ENCODE measurements at places on chromosomes 13 and 19. TPM values are rescaled to one million over a fixed set of nuclear protein-coding genes. Genes with fewer than 3 reads are reported as not detected.
A peak's percentile ranks its signal among the peaks of the same experiment; 100 is the strongest.

The FPR1 gene
- total RNA-seq: not detected

The CBY2 gene
- total RNA-seq: not detected

The SCGB2B2 gene
- 0.62 TPM for total RNA-seq

The ISOC2 gene
- total RNA-seq: 60.5 TPM

The CACNG7 gene
- not detected for total RNA-seq

The NAPSA gene
- total RNA-seq: 1.7 TPM

The ZNF442 gene
- 0.46 TPM for total RNA-seq

The ERICH6B gene
- not detected for total RNA-seq

The LILRB2 gene
- not detected for total RNA-seq

The TEX101 gene
- not detected for total RNA-seq

The FFAR2 gene
- total RNA-seq: not detected

The C19orf73 gene
- 4.6 TPM for total RNA-seq

- no peak for DNase-seq
These were observed 13.6 kb downstream of the GRTP1 start for GRCh38 chr13:113350065-113350937.

DNA sequence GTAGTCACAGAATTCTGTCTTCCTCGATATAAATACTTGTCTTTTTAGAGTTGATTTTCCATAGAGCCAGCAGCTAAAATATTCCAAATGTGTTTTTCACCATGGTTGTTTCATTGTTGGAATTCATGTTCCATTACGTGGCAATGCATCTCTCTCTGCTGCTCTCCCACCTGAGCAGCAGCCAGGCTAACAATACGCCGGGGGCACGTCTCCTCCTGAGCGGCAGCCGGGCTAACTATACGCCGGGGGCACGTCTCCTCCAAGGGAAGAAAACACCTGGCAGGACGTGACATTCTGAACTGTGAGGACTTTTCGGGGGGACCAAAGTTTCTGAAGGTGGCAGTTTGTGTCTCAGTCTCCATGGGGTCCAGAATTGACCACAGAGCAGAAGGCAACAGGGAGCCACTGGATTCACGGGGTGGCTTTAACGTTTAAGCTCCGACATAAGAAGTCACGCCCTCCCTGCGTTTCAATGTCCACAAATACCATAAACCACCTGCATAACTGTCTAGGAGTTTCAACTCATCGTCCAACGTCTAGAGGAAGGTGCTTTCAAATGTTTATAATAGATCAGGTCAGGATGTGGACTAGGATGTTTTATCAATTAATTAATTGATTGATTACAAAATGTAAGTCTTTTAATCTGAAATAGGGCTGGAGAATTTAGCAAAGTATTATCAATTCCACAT, 15.1 kb downstream of the PLPP2 start:
- DNase-seq: no peak

GRCh38 chr19:47097396-47098201, 16.0 kb downstream of the ZC3H4 start:
- no peak for DNase-seq

GRCh38 chr19:31604493-31605040, 255.3 kb upstream of the TSHZ3 start:
- DNase-seq: no peak

DNA sequence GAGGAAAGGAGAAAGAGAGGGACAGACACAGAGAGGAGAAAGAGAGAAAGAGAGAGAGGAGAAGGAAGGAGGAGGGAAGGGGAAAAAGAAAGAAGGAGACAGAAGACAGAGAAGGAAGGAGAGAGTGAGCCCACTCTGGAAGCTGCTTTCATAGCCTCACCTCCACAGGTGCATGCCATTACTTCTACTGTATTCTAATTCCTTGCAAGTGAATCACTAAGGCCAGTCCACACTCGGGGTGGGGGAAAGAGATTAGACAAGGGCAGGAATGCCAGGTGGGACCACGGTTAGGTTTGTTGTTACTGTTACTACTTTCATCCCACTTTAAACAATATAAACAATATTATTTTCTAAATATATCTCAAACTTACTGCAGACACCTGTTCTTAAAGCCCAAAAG, 684.5 kb upstream of the ARGLU1 start:
- DNase-seq: no peak

GRCh38 chr13:105990256-105990958, 545.1 kb downstream of the EFNB2 start:
- DNase-seq: no peak

DNA sequence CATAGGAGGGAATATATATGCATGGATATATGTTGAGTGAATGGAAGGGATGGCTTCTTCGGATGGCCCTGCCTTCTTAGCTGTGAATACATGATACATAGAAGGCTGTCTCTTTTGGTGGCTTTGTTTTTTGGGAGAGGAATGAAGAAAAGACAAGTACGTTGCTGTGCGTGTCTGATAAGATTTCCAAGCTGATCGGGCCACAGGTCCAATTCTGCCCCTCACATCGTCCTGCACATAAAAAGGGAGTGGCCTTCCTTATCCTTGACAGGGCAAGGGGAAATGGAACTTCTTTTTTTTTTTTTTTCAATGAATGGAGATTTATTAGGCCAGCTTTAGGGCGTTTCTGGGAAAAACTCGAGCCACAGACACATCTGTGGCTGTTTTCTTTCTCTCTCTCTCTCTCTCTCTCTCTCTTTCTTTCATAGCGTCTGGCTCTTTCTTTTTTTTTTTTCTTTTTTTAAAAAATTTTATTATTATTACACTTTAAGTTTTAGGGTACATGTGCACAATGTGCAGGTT, 103.8 kb upstream of the SPATA13 start:
- no peak for DNase-seq

DNA sequence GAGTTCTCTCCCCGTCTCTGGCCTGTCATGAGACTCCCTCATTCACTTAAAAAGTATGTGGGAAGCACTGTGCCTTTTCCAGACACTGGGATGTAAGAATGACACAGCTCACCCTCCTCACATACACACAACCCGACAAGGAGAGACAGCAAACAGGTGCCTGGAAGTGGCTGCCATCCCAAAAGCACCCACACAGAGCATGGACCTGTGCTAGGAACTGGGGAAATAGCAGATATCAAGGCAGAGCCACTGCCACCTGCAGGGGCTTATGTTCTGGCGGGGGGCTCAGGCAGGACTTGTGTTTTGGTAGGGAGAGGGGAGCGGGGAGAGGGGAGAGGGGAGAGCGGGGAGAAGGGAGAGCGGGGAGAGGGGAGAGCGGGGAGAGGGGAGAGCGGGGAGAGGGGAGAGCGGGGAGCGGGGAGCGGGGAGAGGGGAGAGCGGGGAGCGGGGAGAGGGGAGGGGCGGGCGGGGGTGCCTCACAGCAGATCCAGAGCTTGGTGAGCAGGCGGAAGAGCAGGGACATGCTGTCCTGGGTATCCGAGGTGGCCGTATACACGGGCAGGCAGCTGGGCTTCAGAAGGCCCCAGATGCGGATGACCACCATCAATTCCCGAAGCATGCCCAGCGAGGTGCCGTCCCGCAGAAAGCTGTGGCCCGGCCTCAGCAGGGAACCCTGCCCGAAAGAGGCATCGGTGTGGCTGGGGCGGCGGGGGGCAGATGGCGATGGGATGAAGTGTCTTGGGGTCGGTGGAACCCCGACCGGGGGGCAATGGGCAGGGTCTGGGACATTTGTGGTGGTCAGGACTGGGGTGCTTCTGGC, 12.2 kb downstream of the CFD start:
- no peak for DNase-seq

- DNase-seq: peak; percentile 12
These were observed 4.3 kb downstream of the FAAP24 start for GRCh38 chr19:32976223-32976805.

DNA sequence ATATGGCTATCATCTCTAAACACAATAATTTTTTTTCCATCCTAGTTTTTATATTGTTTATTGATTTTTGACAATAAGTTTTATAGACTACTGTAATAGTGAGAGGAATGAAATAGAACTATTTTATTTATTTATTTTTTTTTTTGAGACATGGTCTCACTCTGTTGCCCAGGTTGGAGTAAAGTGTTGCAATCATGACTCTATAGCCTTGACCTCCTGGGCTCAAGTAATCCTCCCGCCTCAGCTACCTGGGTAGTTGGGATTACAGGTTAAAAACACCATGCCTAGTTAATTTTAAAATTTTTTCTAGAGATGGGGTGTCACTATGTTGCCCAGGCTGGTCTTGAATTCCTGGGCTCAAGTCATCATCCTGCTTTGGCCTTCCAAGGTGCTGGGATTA, 8.5 kb upstream of the ZNF442 start:
- DNase-seq: no peak

DNA sequence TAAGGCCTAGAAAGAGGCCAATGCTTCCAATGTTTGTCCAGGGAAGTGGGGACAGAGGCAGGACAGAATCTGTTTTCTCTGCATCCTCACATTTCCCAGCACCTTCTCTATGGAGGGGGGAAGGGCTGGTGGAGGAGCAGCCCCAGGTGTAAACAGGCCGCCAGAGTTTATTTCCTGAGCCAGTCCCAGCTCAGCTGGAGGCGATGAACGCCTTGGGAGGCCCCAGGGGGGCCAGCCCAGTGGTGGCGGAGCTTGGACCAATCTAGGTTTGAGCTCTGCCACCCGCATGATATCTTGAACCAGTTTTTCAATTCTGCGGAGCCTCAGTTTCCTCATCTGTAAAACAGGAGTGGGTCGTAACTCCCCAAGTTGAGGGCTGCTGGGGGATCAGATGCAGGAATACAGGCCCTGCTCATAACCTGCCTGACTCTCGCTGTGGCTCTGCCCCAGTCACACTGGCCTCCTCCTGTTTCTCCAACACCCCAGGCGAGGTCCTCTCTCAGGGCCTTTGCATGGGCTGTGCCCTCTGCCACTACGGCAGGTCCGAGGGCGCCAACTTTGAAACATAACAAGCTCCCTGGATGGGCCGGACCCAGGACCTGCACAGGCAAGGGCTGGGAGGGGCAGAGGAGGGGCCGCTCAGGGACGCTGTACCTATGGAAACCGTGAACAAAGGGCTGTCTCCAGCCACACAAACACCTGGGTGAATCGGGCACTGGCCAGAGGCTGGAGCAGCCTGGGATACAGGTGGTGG, 1.1 kb downstream of the TNFAIP8L1 start:
- no peak for DNase-seq

DNA sequence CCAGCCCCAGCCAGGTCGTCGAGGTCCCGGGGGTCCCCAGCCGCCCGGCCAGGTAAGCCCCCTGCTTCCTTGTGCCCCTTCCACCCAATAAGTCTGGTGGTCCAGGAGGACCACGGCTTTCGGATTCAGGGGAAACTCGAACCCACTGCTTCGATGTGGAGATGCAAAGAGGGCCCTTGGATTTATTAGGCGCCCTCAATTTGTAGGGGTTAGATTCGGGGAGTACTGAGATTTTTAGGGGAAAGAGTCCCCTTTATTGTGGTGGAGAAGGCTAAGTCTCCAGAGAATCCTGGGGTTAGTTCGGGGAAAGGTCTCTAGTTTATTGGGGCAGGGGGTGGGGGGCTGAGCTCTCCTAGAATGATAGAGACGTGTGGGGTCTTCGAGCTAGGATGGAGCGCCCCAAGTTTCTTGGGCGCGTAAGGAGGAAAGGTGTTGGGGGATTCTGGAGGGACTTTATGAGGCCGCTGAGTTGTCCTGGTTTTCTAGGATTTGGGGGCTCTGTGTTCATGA, 3.8 kb upstream of the LTBP4 start:
- DNase-seq: no peak

DNA sequence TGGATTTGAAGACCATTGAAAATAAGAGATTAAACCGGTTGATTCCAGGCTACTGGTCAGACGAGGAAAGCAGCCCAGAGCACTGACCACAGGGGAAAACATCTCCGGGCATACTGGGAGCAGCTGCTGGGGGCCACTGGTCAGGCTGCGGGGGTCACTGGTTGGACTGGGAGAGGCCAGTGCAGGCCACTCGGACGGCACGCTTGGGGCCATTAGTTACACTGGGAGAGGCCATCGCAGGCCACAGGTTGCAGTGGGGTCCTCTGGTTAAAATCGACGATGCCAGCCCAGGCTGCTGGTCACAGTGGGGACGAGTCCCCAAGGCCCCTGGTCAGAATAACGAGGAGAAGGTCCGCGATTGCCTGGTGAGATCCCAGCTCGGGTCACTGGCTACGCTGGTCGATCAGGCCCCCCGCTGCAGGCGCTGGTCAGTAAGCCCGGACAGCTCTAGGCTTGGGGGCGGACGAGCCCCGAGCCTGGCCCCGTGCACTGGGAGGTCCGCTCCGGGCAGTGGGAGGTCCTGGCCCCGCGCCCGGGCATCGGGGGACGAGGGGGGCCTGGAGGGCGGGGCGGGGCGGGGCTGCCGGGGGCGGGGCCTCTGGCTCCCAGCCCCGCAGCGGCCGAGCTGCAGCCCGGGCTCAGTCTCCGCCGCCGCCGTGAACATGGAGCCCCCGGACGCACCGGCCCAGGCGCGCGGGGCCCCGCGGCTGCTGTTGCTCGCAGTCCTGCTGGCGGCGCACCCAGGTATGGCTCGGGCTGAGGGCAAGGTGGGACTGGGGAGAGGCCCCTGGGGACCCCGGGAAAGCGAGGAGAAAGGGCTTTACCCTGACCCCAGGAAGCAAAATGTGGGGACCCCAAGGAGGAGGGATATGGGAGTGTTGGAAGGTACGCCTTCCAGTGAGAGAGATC, at the start of gene BCAM:
Gene BCAM, plus strand, starts transcription at position 641 of the 909 bp plus-strand sequence. Its CDS starts 22 bp downstream, at position 663.
- DNase-seq: no peak

All from kidney epithelial cell (primary cell).